ACHN (cell line): ENCODE measurements at places on chromosomes 2 and 18.

DNA sequence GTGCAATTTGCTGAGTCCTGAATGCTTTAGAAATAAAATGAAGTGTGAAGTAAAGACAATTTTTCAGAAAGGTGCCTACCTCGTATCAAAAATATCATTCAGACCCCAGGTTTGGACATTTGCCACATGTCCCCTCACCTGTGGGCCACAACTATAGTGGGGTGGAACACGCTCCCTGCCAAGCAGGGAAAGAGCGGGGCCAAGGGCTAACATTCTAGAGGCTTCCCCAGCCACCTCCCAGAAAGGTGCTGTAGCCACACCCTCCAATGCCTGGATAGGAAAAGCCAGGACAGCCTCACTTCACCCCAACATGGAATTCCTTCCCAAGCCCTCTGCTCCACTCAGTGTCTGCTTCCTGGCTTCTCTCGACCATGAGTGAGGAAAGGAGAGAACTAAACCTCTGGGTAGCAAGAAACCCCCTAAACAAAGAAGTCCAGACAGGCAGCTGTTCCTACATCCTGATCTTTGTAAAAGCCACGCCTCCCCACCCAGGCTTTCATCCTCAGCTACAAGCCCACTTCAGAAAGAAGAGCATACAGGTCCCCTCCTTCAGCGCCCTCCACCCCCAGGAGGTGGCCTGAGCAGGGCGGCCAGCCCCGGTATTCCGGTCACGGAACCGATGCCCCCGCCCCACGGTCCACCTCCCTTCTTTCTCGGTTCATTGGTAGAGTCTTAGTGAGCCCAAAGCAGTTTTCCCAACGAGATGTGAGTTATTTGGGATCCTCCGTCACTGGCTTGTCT, 2.1 kb downstream of the COL6A3 start:
- DNase-seq = no peak

DNA sequence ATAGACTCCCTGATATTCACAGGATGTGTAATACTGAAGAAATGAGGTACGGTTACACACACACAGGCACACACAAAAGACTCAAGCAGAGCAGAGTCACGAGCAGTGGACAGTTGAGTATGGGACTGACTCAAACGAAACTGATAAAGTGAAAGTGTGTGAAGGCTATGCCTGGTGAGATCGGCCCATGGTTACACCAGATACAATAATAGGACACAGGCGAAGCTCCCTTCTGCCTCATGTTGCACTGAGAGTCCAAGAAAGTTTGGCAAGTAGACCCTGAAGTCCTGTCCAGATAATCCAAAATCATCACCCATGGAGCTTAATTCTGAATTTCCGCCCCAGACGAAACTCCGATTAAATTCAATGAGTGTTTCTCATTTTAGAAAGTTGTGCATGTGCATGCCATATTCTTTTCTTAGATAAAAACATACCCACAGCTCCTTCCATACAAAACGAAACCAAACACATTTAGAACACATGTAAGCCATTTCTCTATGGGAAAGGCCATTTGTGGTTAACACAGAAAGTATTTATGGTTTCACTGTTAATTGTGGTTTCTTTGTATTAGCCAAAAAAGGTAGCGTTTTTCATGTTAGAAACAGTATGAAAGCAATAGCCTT, 567.6 kb downstream of the PLCL1 start:
- no peak for DNase-seq

DNA sequence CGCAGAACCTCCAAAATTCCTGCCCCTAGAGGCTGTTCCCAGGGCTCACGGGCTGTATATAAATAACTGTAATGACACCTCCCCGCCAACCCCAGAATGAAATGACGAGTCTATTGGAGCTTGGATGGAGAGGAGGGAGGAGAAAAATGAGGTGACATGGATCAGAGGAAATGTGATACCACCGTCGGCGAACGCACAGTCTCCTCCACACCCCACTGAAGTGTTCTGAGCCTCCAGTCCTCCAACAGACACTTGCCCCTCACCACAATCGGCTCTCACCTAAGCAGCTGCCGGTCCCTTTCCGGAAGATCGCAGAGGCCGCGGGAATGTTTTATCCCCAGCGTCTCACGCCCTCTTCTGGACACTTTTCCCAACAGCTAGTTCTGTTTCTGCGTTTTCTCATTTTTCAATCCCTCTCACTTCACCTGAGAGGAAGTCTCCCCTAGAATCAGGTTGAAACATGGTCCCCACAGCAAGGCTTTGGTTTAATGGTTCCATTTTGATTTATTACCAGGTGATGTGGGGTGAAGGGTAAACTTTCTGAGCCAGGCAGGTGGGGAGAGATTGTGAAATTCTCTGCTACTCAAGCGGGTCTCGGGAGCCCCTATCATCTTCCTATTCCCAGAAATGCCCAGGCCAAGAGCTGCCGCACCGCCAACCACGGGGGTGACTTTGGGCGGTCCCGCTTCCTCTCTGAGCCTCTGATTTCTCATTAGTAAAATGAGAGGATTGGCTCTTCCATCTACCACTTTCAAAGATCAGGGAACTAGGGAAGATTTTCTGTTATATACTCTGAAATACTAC, 9.1 kb upstream of the MYO5B start:
- DNase-seq = peak; percentile 39

DNA sequence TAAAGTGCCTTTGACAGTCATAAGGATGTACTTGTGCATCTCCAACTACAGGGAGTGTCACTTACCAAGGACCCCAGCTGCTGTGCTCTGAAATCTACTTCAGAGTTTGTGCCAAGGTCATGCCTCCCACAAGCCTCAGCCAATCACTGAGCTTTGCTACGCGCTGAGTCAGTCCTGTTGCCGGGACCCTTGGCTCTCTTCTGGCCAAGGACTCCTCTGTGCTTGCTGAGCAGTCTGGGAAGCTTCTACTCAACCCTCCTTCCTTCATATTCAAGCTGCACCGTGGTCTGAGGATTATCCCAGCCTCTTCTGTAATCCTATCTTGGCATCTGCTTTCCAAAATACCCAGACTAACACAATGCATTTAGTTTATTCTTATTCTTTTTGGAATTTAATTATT, 398.9 kb upstream of the FANCL start:
- DNase-seq = no peak

GRCh38 chr2:22855081-22855480, 529.9 kb upstream of the KLHL29 start:
- no peak for DNase-seq

DNA sequence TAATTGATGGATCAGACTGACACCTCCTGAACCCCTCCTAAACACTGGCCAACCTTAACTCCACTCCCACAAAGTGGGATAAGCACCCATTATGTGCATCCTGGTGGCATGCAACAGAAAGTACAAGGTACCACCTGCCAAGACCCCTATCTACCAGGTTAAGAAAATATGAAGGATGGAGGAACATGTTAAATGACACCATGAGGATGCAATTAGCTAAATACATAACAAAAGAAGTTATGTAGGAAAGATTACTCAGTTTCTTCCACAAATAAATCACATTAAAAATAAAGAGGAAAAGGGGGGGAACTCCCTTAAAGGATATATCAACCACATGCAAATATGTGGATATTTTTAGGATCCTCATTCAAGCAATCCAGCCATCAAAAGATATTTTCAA, 12.6 kb downstream of the CTAGE1 start:
- no peak for DNase-seq

- peak; percentile 99 for DNase-seq
These were observed 18.4 kb downstream of the ATOH8 start for GRCh38 chr2:85772019-85772745.

DNA sequence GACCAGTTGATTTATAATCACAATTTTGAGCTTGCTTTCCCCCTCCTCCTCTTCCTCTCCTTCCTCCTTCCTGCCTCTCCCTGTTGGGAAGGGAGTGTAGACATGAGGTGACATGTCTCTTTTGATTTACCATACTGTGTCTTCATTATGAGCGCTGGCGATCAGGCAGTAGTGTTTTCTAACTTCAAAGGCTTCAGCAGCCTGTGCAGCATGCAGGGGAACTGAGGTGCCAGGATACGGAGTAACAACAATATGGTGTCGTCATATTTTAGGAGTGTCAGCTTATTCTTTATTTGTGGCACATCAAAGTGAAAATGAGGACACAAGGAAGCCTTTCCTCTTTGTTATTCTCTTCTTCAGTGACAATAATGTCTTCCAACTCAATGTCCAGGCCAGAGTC, 864.2 kb downstream of the SLC4A3 start:
- DNase-seq = no peak

DNA sequence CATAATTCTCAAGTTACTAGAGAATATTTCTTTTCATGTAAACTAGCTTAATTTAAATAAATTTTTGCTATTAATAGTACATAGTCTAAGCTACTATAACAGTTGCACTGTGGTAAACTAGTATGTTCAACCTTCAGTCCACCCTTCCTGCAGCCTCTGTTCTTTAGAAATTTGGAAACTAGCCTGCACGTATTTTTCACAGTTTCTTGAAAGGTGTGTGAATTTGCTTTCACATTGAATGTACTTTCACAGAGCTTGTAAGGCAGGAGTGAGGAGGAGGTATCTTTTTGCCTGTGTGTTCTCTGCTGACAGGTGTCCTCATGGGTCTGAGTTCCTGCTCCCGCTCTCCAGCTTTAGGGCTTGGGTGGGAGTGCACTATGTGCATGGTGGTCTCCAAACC, 117.5 kb downstream of the ATP9B start:
- no peak for DNase-seq

DNA sequence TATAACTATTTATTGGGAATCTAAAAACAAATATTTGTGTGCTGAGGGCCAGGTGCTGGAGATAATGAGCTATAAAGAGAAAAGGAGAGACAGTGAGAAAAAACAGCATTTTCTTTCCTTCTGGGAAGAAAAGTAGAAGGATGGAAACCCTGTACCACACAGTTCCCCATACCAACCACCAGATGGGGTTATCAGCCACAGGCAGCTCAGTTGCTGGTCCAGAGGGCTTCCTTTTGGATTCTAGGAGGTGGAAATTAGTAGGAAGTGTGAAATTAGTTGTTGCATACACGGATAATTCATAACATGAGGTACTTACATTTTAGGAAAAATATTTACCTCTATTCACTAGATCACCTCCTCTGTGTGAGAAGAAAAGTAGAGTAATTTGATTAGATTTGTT, 237.0 kb upstream of the FOSL2 start:
- peak; percentile 56 for DNase-seq

GRCh38 chr2:71704688-71705087, 251.3 kb downstream of the DYSF start:
- DNase-seq = no peak

- peak; percentile 15 for DNase-seq
These were observed 8.0 kb downstream of the TNS1 start for GRCh38 chr2:217994776-217995274.

- no peak for DNase-seq
These were observed 267.6 kb downstream of the DCDC2C start for GRCh38 chr2:3970791-3971651.

GRCh38 chr18:63099848-63100629, 219.5 kb downstream of the BCL2 start:
- peak; percentile 82 for DNase-seq

GRCh38 chr2:101251844-101252407, 760 bp upstream of the CNOT11 start:
- DNase-seq = peak; percentile 27

- no peak for DNase-seq
These were observed 30.1 kb upstream of the ZNF516 start for GRCh38 chr18:76524900-76525698.

DNA sequence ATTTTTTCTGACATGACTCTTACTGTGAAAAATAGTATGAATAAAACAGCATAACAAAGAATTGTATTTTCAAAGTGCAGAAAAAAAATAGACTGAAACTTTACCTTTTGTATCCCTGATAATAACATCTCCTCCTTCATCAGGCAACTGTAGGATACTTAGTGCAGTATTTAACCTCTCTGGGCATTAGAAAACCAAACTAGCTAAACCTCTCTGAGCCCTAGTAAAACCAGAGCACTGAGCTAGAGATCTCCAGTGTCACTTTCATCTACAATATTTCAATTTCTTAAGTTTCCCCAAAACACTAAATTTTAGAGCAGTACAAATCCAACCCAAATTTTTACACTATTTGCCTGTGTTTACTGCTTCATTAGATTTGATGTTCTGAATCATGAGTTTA, 594.0 kb upstream of the LINC00305 start:
- no peak for DNase-seq

GRCh38 chr2:160208655-160209515, 8.8 kb upstream of the ITGB6 start:
- peak; percentile 18 for DNase-seq

GRCh38 chr2:128250229-128251025, 68.2 kb downstream of the HS6ST1 start:
- DNase-seq = no peak

DNA sequence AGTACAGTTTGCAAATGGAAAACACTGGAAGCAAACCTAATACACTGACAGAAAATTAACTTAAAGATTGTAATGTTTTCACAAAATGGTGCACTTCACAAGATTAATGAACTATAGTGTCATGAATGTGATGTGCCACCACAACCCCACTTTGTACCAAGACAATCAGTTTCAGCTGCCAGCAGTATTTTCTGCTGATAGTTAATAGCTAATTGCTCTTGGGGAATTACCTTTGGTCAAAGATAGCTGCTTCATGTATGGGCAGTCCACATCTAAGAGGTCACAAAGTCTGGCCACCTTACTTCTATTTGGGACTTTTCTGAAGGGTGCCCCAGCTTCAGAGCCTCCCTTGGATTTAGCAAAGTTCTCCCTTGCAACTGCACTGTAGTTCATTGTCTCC, 254.0 kb downstream of the CALCRL start:
- no peak for DNase-seq

- DNase-seq = no peak
These were observed 11.3 kb downstream of the MAL start for GRCh38 chr2:95036596-95037383.

DNA sequence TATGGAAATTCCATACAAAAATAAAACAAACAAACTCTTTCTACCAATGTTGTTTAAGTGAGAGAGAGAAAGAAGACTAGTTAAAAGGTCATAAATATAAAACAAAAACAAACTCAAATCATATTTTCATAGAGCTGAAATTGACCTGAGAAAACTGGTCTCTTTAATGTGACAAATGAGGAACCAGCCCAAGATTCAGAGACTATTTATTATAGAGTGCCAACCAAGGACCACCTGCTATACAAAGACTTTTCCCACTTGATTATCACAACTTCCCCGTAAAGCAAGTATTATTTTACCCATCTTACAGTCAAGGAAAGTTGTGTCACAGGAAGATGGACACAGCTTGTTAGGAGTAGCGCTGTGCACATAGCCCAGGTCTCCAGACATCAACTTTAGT, 13.3 kb downstream of the ANKRD44 start:
- DNase-seq = no peak

DNA sequence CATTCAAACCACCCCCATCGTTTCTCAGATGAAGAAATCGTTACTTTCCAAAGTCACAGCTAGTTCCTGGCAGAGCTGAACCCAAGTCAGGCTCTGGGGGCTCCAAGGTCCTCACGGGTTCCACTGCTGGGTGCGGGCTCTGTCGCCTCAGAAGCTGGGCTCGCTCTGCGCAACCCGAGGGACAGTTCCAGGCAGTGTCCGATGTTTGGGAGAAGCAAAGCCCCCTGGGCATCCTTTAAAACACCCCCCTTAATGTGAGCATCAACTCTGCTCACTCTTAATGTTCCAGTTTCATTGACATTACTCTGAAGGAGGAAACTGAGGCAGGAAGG, 796 bp downstream of the AOX1 start:
- no peak for DNase-seq

GRCh38 chr2:11245322-11245721, 90.1 kb downstream of the SLC66A3 start:
- no peak for DNase-seq
